Transverse colon (tissue), 4 donors: ENCODE measurements at places on chromosomes 12 and 14. TPM values are rescaled to one million over a fixed set of nuclear protein-coding genes. Genes with fewer than 3 reads are reported as not detected.

PPP4R4 gene
- total RNA-seq = not detected

AKAP5 gene
- total RNA-seq = 1.00 TPM

DENND5B gene
- total RNA-seq = 25.1 TPM

DNA sequence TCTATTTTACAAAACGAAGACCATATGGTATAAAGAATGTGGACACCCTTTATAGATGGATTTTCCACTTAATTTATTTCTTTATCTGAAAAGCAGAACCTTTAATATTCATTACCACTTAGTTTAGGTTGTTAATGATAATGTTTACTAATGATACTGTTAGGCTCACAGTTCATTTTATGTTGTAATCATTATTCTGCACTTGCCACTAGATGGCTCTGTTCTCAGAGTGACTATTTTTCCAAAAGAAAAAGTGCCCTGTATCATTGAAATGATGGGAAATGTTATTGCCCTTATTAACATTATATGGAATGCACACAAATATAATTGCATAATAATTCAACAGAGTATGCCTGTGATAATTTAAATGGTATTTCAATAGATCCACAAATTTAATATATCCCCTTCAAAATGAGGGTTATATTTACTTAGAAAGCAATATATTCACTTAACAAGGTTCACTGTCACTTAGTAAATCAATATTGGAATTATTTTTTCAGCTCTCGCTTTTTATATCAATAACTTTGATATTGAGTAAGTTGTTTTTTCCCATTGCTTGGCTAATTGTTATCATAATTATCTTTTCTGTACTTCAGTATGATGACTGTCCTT, 95.7 kb downstream of the PDE3A start:
- H3K36me3 ChIP-seq = no peaks in the 10 kb centered on the region
- peaks cover 4% of the 10 kb centered on the region for H3K4me1 ChIP-seq
- no peak for DNase-seq
- no peaks in the 10 kb centered on the region for H3K27me3 ChIP-seq
- no peak overlapping the region for H3K4me3 ChIP-seq
